ENCODE measurements at places on chromosomes 5 and 9.
A peak's percentile ranks its signal among the peaks of the same experiment; 100 is the strongest.

DNA sequence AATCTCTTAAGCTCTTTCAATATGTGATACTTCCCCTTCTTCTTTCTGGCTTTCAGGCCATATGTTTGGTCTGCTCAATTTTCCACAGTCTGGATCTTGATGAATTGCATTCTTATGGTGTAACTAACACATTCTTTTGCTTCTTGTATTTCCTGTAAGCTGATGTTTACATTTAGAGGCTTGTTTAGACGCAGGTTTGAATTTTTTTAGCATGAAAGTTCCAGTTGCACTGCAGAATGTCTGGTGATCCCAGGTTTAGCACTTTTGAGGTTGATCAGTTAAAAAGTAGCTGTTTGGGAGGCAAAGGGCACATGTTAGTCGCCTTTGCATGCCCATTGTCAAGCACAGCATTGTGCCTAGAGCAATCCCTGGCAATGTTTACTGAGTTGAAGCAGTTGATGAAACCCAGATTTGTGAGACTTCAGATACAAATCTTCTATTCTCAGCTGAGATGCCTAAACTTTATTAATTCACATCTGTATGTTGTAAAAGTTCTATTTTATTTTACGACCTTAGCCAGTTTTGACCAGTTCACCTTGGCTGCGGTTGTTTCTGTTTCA, 59.6 kb upstream of the SPATA31C2 start:
- peak; percentile 90 for DNase-seq

DNA sequence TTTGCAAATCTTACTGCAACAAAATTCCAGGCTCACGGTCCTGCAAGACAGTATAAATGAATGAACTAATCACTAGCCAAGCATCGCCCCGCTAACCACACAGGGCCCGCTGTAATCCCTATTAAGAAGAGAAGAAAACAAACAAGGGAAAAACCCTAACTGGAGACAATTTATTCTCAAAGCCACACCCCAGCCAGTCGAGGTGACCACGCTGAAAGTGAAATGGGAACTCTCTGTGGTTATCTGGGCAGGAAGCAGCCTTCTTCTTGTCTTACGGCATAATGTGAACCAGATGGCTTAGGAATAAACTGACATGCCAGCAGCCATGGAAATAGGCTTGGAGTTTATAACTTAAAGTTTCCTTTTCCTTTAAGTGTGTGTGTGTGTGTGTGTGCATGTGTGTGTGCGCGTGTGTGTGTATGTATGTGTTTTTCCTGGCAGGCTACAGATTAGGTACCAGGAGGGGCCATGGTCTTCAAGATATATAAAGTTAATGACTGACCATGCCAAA, 120.2 kb downstream of the SEMA6A start:
- peak; percentile 83 for DNase-seq

DNA sequence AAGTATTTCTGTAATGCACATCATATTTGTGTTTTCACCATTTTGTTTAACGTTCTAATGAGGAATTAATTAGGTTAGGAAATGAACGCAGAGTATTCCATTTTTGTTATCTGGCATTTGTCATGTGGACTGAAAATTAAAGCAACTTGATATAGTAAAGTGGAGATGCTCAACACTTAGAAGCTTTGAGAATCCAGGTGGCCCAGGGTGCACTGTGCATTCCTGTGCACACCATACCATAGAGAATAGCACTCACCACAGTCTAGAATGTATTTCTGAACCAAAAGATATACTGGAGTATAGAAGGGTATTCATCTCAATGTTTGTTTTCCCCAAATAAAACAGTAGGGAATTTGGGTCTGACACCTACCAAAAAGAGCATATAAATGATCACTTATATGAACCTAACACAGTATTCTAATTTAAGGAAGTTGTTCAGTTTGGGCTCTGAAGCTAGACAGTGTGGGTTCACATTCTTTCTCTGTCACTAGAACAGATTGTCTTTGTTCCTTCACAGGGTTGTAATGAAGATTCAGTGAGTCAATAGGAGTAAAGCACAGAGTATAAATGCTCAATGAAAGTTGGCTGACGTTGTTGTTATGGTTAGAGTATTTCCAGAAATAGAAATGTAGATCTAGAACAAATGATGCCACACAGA, 125.6 kb upstream of the DMRT1 start:
- no peak for DNase-seq

DNA sequence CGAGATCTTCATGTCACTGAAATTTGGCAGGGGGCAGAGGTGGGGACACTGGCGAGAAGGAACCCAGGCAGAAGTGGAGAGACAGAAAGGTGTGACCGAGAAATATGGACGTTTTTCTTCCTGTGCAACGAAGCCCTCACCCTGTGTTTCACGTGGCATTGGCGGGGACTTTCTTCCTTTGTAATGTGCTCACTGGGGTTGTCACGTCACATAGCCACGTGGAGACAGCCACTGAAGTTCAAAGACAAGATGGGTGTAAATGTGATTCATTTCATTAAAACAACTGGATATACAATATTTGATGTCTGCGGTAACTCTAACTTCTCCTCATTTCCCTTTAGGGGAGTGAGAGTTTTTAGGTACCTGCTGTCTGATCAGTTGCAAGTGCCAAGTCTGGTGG, 225.7 kb downstream of the FSTL4 start:
- no peak for DNase-seq

GRCh38 chr5:91494447-91494996, 111.4 kb upstream of the ARRDC3 start:
- no peak for DNase-seq

- DNase-seq: no peak
Observed at GRCh38 chr5:143649937-143650621, 161.9 kb upstream of the HMHB1 start.

- no peak for DNase-seq
Observed at GRCh38 chr5:95281226-95281625, 3.7 kb downstream of the MCTP1 start.

DNA sequence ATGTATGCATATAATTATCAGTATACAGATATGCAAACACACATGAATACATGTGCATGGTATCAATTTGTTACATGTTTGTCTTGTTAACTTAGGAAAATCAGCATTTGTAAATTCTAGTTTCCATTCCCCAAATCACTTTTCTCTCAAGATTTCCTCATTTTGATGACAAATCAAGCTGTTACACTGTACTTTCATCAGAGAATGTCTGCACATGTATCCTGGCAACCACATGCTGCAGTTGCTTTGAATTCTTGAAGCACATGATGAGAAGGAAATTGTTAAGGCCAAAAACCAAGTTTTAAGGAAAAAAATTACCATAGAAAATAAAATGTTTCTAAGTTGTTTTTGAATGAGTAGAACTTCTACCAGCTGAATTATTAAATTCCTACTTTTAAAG, 1834.5 kb downstream of the EFNA5 start:
- DNase-seq: peak; percentile 3

- DNase-seq: no peak
Observed at GRCh38 chr9:83283528-83283927, 220.6 kb upstream of the RASEF start.

GRCh38 chr5:139693676-139694364, 45.7 kb downstream of the CXXC5 start:
- no peak for DNase-seq

GRCh38 chr5:93850311-93850710, 108.9 kb upstream of the POU5F2 start:
- DNase-seq: no peak

GRCh38 chr5:138651058-138651766, 76.0 kb upstream of the HSPA9 start:
- no peak for DNase-seq

- DNase-seq: no peak
Observed at GRCh38 chr9:93416530-93417235, 34.8 kb upstream of the FAM120A start.

- DNase-seq: no peak
Observed at GRCh38 chr5:101517795-101518194, 614.7 kb upstream of the ST8SIA4 start.

DNA sequence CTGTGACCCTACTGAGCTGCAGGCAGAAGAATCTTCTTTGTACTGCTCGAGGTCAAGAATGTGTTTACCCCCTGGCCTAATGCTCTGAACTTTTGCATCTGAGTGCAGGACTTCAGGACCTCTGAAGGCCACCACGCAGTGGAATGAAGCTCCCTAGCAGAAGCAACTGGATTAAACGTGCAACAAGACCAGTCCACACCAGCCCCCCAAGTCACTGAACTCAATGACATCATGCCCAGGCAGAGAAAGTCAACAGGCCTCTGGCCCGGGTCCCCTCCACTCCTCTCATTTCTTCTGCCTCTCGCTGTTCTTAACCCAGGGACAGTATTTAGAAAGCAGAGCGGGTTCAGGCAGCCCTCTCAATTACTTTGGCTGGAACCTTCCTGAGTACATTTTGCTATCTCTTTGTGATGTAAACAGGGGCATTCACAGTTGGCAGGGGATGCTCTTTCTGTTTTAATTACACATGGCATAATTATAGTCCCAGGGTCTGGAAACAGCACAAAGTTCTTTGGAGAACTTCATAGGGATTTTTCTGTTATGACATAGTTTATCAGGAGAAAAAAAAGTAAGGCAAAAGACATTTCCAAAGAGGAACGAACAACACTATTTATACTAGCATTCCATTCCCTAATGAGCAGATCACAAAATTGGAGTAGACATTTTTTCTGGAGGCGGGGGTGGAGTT, 108.2 kb upstream of the SPATA31D4 start:
- peak; percentile 19 for DNase-seq

GRCh38 chr5:35242702-35243258, 12.5 kb upstream of the PRLR start:
- DNase-seq: no peak

DNA sequence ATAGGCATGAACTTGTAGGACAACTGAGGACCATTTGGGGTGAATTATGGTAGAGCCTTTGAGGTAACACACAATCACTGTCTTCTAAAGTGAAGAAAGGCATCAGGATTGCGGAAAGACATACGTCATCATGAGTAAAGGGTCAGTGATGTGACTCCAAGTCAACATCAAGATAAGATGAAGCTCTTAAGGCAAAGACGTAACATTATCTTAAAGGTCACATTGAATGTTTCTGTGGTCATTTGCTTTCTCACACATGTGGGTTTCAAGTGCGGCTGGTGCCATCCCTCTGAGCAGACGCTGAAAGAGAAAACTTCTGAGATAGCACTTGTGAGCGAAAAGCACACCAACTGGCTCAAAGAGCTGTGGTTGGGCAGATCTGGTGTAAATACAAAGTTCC, 63.3 kb upstream of the GRAMD2B start:
- no peak for DNase-seq

GRCh38 chr9:34046784-34047379, 1.8 kb downstream of the UBAP2 start:
- no peak for DNase-seq

GRCh38 chr5:143820451-143820850, 8.5 kb downstream of the HMHB1 start:
- DNase-seq: no peak

- DNase-seq: no peak
Observed at GRCh38 chr5:68641211-68641610, 425.7 kb downstream of the PIK3R1 start.

DNA sequence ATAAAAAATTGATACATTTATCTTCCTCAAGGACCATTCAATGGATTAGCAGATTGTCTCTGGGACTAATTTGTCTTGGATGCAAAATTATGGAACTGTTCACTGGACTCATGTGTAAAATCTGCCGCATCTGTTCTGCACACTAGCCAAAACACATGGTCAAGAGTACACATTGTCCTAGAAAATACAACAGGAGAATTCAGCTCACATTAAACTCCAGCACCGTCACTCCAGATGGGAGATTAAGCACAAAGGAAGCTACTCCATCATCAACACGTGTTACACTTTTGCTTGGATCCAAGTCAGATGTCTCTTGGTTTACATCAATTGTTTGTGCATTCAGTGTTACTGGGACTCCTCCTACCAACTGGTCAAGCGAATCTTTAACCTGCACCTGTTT, 28.8 kb downstream of the C5 start:
- DNase-seq: peak; percentile 12

- no peak for DNase-seq
Observed at GRCh38 chr5:177300236-177300880, 3.2 kb downstream of the RAB24 start.

- no peak for DNase-seq
Observed at GRCh38 chr5:178606269-178606668, 16.1 kb upstream of the COL23A1 start.

- DNase-seq: no peak
Observed at GRCh38 chr9:128370367-128370751, 815 bp upstream of the URM1 start.

GRCh38 chr5:179841621-179842020, 17.0 kb downstream of the MRNIP start:
- DNase-seq: no peak

DNA sequence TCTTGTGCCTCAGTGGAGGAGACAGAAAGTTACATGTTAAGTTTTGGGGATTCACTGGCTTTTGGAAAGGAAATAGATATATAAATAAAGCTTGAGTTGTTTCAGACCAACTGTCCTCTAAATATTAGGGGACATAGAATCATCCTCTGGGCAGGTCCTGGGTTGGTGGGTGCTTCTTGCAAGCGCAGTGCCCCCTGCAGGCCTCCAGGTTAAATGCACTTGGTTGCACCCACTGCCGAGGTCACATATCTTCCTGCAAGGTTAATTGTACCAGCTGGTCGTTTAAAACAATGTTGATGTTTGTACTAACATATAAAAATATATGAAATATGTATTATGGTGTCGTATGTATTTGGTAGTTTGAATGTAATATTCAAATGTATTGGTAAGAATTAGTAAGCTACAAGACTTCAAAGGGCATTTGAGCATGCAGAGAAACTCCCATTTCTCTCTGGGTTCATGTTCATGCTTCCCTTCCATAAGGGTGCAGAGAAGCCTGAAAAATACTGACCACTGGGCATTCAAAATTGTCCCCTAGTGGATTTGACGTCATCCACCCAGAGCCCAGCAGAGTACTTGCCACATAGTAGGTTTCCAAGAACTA, 87.0 kb downstream of the ZNF618 start:
- DNase-seq: no peak

DNA sequence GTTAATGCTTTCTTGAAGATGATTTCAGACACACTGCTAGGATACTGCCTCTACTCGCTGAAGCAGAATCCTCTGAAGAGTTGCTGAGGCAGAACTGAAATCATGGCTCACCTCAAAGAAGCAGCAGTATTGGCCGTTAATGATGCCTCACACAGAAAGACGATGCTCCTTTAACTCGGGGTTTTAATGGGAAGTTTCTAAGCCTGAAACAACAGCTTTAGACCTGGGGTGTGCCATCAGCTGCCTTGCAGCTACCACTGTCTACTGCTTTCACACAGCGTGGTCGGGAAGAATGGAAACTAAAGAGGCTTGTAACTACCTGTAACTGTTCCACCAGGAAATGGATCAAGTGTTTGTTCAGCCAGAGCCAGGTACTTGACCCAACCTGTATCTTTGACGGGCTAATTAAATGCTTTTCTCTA, at the start of gene CTXN3:
TSS of gene CTXN3 (plus strand) at position 65 of the 422 bp plus-strand sequence. CDS start 8,440 bp downstream, outside the sequence.
- no peak for DNase-seq

DNA sequence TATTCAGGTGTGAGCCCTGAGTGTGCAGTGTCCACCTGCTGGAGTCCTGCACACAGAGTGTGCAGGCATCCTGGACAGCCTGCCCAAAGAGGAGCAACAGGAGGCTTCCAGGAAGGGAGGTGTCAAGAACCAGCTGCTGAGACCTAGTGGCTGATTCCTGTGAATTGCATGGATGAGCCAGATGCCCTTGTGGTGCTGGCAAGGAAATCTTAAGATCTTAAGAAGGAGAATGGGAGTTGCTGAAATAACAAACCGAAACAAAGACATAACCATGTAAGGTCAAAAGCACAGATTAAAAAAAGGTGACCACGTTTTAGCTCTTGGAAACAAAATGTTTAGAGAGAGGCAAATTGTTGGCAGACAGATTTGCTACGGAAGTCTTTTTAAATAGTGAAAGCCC, 29.3 kb upstream of the RPS23 start:
- no peak for DNase-seq

GRCh38 chr9:126756876-126757415, 47.9 kb upstream of the ZBTB43 start:
- DNase-seq: no peak

- DNase-seq: no peak
Observed at GRCh38 chr9:138049779-138050471, 172.3 kb downstream of the CACNA1B start.
